ENCODE measurements at places on chromosomes 2 and 18. TPM values are rescaled to one million over a fixed set of nuclear protein-coding genes. Genes with fewer than 3 reads are reported as not detected.

DNA sequence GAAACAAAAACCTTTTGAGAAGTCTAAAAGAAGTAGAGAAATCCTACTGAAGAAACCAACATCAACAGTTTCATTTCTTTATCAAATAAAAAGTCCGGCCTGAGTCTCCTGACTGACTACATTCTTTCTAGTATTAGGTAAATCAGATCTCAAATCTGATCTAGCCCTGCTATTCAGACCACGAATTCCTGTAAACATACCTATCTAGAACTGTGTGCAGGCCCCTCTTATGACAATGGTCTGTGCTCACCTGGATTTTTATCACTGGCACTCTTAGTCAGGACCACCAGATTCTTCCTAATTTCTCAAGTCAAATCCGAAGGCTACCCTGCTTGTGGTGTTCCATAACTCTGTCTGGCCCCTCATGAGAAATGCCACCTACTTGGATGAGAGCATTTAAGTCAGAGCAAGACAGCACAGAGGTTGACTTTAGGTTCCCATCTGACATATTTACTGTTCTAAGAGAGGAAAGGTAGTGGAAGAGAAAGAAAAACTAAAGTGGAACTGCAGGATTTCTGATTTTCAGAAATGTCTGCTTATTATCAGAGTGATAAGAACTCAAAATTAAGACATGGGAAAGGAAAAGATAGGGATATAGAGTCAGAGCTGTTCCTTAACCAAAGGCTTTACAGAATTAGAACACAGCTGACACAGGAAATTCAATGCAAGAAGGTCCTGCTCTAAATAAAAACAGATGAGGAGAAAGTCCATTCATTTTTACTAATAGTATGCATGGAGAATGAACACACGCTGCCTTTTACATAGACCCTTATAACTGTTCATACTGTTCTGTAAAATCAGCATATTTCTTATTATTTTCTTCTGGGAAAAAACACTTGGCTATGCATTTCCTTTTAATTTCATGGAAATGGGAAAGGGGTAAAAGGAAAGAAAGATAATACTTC is 56.5 kb downstream of the SLC8A1 start:
- H3K27ac ChIP-seq: no peak overlapping the region
- H3K36me3 ChIP-seq: no peaks in the 10 kb centered on the region
- H3K27me3 ChIP-seq: no peaks in the 10 kb centered on the region
- H3K4me3 ChIP-seq: no peak overlapping the region
- DNase-seq: no peak
- H3K4me1 ChIP-seq: no peaks in the 10 kb centered on the region

DNA sequence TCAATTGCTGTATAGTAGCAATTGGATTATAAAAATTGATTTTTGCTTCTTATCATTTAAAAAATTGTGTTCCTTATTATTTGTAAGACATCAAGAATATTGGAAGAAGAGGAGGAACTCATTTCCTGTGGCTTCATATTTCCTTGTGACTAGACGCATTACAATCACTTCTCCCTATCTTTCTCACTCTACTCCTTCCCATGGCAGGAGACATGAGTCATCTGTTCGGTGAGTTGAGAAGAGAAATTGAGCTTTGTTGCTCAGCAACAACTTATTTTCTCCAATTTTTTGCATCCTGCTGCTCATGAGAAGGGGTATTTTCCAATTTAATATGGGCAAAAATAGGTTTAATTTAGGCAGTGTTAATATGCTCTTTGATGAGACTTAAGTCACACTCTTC is 1783.9 kb downstream of the SUCLG1 start:
- H3K4me1 ChIP-seq: no peaks in the 10 kb centered on the region
- H3K4me3 ChIP-seq: no peak overlapping the region
- no peaks in the 10 kb centered on the region for H3K27me3 ChIP-seq
- H3K36me3 ChIP-seq: no peaks in the 10 kb centered on the region
- DNase-seq: no peak
- H3K27ac ChIP-seq: no peak overlapping the region

Gene ANKRD62
- total RNA-seq: not detected

GRCh38 chr2:129191530-129191929 is 787.9 kb upstream of the RAB6C start:
- no peaks in the 10 kb centered on the region for H3K4me1 ChIP-seq
- H3K27ac ChIP-seq: no peak overlapping the region

DNA sequence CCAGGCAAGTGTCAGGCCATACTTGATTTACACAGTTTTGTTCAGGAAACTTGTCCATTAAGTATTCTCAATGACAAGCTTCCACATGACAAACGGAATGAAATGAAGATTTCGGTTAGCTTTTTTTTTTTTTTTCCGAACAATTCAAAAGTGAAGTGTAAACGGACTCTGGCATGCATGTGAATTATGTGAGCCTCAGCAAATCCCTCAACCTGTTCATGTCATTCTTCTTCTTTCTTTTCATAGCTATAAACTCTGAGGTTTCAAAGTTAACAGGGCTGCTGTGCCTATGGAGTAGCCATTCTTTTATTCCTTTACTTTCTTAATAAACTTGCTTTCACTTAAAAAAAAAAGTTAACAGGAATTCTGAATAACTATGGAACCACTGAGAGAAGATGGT is 110.3 kb downstream of the NOL10 start:
- no peak overlapping the region for H3K27ac ChIP-seq
- H3K27me3 ChIP-seq: no peaks in the 10 kb centered on the region
- H3K4me3 ChIP-seq: no peak overlapping the region
- peaks cover 51% of the 10 kb centered on the region for H3K36me3 ChIP-seq

- H3K27me3 ChIP-seq: no peaks in the 10 kb centered on the region
- no peak for DNase-seq
- no peak overlapping the region for H3K4me3 ChIP-seq
- no peak overlapping the region for H3K27ac ChIP-seq
- no peaks in the 10 kb centered on the region for H3K4me1 ChIP-seq
- H3K36me3 ChIP-seq: no peaks in the 10 kb centered on the region
Observed at GRCh38 chr2:158182676-158183295, 81.1 kb downstream of the UPP2 start.

DNA sequence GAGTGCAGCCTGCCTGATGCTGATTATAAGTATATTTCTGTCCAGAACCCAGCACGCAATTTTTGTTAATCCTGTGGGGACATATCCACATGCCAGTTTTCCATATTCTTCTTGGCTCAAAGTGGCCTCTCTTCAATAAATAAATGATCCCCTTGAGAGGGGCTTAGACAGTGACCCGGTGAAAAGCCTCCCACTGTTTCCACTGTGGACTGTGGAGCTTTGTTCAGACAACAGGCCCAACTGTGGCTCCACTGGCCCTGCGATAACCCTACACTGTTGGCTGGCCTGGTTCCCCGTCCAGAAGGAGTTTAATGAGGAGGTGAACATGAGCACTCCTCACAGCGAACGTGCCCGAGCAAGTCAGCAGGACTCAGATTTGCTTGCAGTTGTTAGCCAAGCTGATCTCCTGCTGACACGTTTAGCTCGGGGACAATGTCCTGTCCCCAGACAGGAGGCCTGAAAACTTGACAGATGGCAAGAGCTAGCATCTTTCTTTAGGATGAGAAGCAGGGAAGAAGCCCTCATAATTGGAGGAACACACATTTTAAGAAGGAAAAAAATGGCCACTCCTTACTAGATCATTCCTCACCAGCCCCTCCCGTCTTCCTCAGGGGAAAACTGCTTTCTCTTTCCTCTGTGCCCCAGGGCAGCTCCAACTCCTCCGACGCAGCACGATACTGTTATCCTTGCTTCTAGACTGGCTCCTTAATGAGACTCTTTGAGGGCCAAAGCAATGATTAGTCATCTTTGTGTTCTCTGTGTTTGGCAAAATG is 20.0 kb upstream of the MTCL1 start:
- no peaks in the 10 kb centered on the region for H3K27me3 ChIP-seq
- H3K4me1 ChIP-seq: no peaks in the 10 kb centered on the region
- H3K4me3 ChIP-seq: no peak overlapping the region
- DNase-seq: no peak
- no peaks in the 10 kb centered on the region for H3K36me3 ChIP-seq

- peaks cover 24% of the 10 kb centered on the region for H3K27me3 ChIP-seq
- peaks cover 6% of the 10 kb centered on the region for H3K4me1 ChIP-seq
- DNase-seq: no peak
- H3K27ac ChIP-seq: no peak overlapping the region
- H3K4me3 ChIP-seq: no peak overlapping the region
- H3K36me3 ChIP-seq: no peaks in the 10 kb centered on the region
Observed at GRCh38 chr2:234949762-234950434, 1.9 kb upstream of the SH3BP4 start.

- no peak for DNase-seq
- H3K36me3 ChIP-seq: no peaks in the 10 kb centered on the region
- no peak overlapping the region for H3K27ac ChIP-seq
- H3K4me3 ChIP-seq: no peak overlapping the region
- H3K4me1 ChIP-seq: peaks cover 4% of the 10 kb centered on the region
Observed at GRCh38 chr2:144475569-144476275, 44.2 kb downstream of the ZEB2 start.

All from CD4-positive, CD25-positive, alpha-beta regulatory T cell (primary cell).